ENCODE measurements at places on chromosomes 6 and 20. TPM values are rescaled to one million over a fixed set of nuclear protein-coding genes. Genes with fewer than 3 reads are reported as not detected.

Gene DNAH8
- under 0.01 TPM for total RNA-seq

Gene RNF182
- total RNA-seq = 6.4 TPM

Gene POPDC3
- total RNA-seq = 25.8 TPM

Gene ZBTB46
- total RNA-seq = 15.3 TPM

Gene CTNNBL1
- 34.1 TPM for total RNA-seq

GRCh38 chr6:168322966-168323365, 3.4 kb upstream of the DACT2 start:
- no peak for DNase-seq

DNA sequence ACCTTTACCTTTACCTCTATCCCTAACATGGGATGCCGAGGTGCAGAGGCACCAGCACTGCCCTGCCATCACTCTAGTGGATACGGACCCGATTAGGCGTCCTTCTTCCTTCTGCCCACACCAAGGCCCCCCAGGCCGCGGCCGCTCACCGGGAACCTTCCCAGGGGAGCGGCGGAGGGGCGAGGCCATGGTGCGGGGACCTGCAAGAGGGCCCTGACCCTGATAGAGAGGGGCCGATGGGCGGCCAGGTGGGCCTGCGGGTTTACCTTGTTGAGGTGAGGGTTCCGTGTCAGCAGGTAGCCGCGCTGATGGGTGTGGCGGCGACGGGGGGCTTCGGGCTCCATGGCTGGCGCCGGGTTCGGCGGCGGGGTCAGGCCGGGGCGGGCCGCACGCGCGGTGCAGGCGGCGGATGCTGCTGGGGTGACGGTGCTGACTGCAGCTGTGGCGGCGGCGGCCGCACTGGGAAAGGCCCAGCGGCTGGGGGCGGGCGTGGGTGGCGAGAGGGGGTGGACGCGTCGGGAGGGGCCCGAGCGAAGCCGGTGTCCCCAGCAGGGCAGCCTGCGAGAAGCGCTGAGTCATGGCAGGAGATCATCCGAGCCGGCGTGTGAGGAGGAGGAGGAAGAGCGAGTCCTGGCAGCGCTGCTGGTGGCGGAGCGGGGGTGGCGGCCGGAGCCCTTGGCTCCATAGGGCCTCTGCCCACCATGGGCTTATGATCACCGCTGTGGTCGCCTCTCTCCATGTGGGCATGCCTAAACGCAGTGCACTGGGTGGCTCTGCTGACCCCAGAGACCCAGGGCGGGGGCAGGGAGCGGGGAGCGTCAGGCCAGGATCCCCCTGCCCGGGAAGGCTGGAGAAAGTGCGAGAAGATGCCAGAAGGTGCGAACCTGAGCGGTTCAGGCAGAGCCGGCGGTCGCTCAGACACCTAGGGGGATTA, at the start of gene ME1:
Gene ME1 (minus strand): TSS at position 441 of the 934 bp plus-strand sequence. CDS start 97 bp downstream, at position 344.
- DNase-seq = peak; percentile 86

- no peak for DNase-seq
Observed at GRCh38 chr6:135267085-135267484, 86.0 kb downstream of the MYB start.

- DNase-seq = no peak
Observed at GRCh38 chr6:124655866-124656265, 306.4 kb upstream of the RNF217 start.

GRCh38 chr6:51005779-51006178, 187.1 kb downstream of the TFAP2B start:
- no peak for DNase-seq

DNA sequence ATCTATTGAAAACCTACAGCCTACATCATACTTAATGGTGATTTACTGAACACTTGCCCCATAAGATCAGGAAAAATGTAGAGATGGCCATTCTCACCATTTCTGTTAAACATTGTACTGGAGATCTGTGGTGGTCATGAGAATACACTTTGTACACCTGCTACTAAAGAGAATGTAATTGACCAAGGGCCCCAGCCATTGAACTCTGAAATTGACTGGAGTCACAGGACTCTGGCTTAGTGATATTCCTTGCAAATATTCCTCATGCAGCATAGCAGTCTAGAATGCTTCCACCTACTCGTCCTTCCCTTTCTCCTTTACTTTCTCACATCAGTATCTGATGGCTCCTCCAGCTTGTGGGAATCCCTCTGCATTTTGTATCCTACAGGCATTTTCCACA, 37.4 kb upstream of the SNX9 start:
- DNase-seq = no peak

DNA sequence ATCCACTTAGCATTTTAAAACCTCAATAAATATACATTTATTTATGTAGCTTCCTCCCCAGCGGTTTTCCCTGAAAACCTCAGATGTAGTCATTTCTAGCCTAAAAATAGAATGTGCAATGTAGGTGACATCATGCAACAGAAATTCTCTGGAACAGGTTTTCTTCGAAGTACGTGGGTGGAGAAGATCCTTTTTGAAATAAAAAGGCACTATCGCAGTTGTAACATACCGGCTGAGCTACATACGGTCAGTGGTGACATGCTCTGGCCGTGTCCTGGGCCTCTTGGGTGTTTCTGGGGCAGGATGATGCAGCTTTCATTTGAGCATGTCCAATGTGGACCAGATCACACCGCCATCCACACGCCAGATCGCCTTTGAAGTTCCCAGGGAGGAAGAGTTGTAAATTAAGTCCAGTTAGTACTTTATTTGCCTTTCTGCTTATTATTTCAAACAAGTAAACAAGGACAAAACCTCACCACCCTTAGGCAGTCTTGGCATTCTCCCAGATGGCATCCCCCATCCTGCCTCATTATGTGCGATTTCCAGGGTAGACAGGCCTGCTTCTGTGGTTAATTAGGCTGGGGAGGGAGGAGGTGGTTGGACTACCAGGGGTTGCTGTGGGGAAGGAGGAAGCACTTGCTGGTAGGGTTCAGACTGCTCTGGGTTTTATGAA, 109.5 kb upstream of the CLDN20 start:
- DNase-seq = peak; percentile 96

GRCh38 chr20:58479726-58480440, 35.3 kb downstream of the APCDD1L start:
- DNase-seq = no peak

DNA sequence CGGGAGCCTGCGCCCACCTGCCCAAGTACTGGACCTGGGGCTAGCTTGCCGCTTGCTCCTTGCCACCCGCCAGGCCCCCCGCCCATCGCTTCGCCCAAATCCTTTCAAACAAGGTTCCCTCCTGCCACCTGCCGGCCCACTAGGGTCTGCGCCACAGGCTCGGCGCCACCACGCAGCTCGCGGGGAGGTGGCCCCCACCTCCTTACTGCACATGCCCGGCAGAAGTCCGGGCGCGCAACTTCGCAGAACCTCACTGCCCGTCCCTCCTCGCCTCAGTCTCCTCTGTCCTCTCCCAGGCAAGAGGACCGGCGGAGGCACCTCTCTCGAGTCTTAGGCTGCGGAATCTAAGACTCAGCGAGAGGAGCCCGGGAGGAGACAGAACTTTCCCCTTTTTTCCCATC, 11.2 kb downstream of the GNAS-AS1 start:
- peak; percentile 24 for DNase-seq

- no peak for DNase-seq
Observed at GRCh38 chr20:21836346-21836745, 130.9 kb downstream of the PAX1 start.

DNA sequence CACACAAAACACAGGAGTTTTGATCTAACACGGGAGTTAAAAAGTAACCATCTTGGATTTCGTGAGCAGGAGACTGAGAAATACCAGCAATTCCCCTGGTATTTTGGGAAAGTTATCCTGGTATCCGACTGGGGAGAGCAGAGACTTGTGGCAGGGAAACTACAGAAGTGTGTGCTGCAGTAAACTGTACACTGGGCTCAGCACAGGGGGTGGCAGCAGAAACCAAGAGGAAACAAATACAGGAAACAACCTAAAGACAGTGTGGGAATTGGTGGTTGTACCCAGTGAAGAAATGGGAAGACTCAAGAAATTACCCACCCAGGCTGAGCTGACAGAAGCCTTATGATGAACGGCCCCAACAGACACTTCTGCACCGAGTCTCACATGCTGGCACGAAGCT, 109.8 kb downstream of the CHD6 start:
- DNase-seq = no peak

GRCh38 chr6:122184401-122184827, 215.0 kb upstream of the HSF2 start:
- DNase-seq = peak; percentile 47

DNA sequence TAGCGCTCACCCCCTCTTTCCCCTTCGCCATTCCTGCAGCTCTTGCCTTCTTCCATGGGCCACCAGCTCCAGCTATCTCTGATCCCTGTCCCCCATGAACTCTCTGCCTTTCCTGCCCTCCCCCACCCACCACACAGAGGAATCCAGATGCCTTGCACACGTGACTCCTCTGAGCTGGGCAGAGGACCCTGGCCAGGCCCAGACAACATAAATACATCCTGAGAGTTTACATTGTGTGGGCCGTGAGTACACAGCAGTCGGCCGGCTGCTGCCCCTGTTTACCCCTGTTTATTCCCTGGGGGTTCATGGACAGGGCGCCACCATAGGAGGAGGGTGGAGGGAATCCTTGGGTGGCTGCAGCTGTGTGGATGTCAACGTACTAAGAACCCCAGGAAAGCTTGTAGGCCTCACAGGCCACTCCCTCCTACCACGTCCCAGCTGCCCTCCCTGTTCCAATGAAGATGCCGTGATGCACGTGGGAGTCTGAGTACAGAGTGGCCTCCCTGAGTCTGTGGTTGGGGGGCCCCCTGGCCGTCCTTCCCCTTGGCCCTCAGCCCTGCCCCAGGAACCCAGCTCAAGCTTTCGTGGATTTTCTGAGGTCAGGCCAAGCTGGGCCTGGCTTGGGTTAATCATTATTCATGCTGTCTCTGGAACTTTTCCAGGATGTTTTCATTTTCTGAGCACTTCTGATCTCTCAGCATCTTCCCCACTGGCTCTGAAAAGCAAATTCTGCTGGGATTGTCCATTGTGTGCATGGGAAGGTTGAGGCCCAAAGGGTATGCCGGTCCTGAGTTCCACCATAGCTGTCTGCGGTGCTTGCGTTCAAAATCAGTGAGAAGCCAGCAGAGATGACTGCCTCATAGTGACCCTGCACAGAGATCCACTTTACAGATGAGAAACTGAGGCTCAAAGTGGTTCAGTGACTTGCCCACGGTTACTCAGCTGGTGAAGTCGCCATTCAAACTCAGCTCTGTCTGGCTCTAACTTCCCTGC, 136.3 kb downstream of the MRPL14 start:
- DNase-seq = peak; percentile 89

- no peak for DNase-seq
Observed at GRCh38 chr6:169785566-169785965, 34.1 kb downstream of the ERMARD start.

- DNase-seq = no peak
Observed at GRCh38 chr6:155497273-155497672, 41.6 kb upstream of the NOX3 start.

DNA sequence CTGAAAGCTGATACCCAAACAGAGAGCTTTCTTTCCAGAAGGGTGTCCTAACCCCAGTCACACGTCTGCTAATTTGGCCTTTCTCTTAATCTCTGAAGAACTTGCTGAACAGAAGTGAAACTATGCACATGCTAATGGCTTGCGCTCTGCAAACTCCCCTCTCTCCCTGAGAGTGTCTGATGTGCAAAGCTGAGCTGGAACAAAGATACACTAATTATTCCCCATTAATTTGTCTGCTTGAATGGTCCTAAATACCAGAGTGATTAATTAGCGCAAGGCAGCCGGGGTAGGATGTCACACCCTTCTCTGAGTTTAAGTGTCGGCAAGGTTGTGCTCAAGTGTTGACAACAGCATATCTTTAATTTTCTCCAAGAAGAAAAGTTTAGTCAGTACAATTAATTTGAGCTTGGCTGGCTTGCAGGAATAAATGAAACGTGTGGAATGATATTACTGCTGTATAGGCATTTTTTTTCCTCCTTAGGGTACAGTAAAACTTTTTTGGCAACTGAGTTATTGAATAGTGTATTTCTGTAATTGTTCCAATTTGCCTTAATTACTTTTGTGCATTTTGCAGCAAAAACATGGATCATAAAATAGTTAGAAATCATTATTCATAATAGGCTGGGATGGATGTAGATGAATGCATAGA, 715.9 kb upstream of the POU3F2 start:
- DNase-seq = no peak

DNA sequence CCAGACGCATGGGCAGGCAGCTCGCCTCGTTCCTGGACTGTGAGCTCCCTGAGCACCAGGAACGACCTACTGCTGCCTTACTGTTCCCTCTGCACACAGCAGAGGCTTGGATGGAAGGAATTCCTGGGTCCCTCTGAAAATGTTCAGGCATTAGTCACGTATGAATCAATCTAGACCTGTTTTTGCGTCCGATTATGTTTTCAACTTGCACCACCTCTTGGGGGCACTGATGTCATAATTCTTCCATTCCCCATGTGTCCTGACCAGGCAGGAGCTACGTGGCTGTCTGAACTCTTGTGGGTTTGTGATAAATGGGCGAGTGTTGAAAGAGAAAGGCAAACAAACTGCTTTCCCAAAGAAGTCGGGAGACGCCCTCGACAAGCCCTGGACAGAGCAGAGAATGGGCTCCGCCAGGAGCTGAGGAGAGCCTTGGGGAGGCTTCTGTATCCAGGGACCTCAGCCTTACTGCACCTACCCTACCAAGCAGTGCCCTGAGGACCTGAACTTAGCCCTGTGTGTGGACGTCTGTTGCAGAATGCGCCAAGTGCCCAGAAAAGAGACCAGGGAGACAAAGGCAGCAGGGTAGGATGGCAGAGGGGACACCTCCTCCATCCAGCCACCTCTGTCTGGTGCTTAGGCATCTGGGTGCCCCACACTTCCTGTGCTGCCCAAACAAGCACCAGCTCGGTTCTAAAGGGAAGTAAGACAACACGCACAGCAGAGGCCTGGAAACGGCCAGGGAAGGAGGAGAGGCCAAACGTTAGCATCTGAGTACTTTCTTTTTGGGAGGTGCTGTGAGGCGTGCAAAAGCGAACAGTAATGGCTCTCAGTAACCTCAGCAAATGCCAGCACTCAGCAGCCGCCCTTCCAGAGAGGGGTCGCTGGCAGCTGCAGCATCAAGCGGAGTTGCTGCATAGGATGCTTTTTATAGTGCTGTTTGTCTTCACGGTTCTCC, 124.2 kb downstream of the LY86 start:
- DNase-seq = peak; percentile 87

GRCh38 chr6:72950114-72950860, 275.0 kb downstream of the KHDC1L start:
- DNase-seq = peak; percentile 89

- DNase-seq = peak; percentile 59
Observed at GRCh38 chr6:109379711-109380110, 2.6 kb downstream of the CD164 start.

- peak; percentile 99 for DNase-seq
Observed at GRCh38 chr6:142802124-142802523, 142.9 kb downstream of the HIVEP2 start.
